GM12865 (cell line): ENCODE measurements at places on chromosomes 5 and 9.

- DNase-seq = no peak
These were observed 96.7 kb upstream of the ARAP3 start for GRCh38 chr5:141778683-141779082.

DNA sequence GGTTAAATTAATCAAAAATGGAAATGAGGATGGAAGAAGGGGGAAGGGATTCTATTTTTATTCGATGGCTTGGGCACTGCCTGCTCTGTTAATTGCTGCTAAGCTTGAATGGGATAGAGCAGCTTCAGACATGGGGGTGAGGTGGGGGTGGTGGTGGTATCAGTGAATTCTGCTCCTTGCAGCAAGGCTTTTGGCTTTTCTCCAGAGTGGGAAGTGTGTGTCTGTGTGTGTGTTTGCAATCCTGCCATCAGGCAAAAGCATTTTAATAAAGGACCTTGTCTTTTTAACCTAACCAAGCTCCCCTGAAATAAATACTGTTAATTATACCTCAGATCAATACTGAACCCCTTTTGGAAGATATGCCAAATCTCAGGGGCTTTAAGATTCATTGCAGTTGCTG, 110.9 kb upstream of the GPR151 start:
- no peak for DNase-seq

DNA sequence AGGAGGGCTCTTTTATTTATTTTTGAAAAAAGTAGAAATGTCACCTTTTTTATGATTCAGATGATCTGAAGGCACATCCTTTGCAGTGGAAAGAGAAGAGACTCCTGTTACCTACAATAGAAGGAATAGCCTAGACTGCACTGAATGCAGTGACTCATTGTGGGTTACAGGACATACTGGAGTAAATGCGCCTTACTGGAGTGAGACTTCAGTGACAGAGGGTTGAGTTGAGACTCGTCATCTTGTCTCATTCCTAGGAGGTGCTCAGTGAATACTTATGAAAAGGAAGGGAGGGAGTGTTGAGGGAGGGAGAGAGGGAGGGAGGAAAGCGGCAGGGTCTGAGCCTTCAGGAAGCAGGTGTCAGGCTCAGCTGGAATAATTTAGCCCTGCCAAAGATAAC, 25.2 kb downstream of the ANKRA2 start:
- no peak for DNase-seq

GRCh38 chr9:130143958-130144366, 28.2 kb upstream of the NCS1 start:
- no peak for DNase-seq

DNA sequence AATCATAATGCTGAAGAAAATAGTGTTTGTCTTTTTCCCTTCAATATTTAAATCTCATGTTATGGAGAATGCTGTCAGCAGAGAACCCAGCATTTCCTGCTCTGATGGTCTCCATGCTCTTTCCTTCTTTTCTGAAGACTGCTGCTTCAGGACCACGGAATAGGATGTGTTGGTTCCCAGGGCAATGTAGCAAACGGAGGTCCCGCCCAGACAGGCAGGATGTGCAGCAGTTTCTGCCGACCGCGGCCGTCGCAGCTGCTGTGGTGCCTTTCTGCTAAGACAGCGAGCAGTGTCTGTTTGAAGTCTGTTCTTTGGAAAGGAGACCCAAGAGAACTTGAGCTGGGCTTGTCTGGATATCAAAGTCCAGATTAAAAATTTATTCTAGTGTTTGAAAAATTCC, 654.3 kb downstream of the CCDC171 start:
- DNase-seq = peak; percentile 84

DNA sequence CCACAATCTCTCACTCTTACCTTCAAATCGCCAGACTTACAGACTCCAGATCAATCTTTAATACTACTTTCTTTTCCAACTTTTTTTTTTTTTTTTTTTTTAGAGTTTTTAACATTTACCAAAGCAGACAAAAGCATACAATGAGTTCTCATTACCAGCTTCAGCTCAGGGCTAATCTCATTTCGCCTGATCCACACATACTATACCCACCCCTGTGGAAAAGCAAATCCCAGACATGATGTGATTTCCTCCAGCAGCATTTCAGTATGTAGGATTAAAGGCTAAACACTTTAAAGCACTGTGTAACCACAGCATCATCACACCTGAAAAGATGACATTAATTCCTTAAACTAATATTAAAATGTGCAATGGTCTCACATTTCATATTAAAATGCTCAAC, 138.8 kb upstream of the RETREG1 start:
- DNase-seq = no peak

GRCh38 chr5:135218486-135218755, 180.6 kb downstream of the MACROH2A1 start:
- DNase-seq = no peak

GRCh38 chr5:77337246-77337645, 126.8 kb downstream of the PDE8B start:
- no peak for DNase-seq

GRCh38 chr5:36529142-36529541, 77.3 kb upstream of the SLC1A3 start:
- no peak for DNase-seq

- DNase-seq = no peak
These were observed 12.0 kb downstream of the INIP start for GRCh38 chr9:112705768-112706427.

GRCh38 chr5:67165526-67166459, 30.8 kb downstream of the CD180 start:
- DNase-seq = peak; percentile 90

DNA sequence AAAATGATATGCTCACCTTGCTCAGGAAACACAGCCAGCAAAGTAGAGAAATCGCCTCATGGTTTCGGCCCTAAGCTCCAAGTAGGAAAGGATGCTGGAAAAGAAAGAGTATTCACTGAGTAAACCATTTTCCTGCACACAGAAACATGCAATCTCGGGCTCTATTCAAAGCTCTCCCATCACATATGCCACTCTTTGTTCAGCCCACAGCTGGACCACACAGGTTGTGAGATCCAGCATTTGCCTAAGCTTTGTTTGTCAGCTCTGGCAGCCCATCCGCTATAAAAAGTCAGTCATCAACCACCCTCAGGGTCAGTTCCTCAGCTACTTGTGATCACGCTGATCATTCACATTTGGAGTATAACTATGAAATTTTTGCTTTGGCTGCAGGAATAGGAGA, 96.5 kb upstream of the SMARCA2 start:
- DNase-seq = no peak

DNA sequence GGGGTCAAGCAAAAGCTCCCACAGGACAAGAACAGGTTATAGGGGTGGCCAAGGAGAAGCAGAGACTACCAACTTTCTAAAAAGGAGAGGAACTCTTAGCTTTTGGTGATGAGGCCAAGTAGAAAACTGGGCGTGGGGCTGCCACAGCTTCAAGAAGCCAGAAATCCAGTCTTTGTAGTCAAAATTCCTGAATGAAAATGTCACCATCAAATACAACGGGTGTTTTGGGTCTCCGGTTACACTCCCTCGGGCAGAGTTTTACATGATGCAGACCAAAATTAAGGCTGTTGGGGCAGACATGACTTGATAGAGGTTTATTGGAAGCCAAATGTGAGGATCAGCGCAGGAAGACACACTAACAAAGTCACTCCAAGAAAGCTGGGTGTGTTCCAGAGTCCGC, 29.4 kb upstream of the N4BP3 start:
- DNase-seq = no peak
